Esophagus muscularis mucosa (tissue), 4 donors: ENCODE measurements at places on chromosomes 16 and 17.

GRCh38 chr17:3157218-3157617 lies 29.9 kb upstream of the OR1G1 start:
- DNase-seq = no peak

DNA sequence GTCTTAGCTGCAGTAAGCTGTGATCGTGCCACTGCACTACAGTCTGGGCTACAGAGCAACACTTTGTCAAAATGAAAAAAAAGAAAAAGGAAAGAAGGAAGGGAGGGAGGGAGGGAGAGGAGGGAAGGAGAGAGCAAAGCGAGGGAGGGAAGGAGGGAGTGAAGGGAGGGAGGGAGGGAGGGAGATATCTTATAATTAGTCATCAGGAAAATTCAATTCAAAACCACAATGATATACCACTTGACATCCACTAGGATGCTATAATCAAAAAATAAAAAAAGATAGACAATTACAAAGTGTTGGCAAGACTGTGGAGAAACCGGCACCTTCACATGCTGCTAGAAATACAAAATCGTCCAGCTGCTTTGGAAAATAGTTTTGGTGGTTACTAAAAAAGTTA lies 93.8 kb downstream of the CDC27 start:
- no peak for DNase-seq

GRCh38 chr16:86089991-86090390 lies 191.0 kb downstream of the IRF8 start:
- no peak for DNase-seq

GRCh38 chr16:76653390-76654026 lies 376.3 kb downstream of the CNTNAP4 start:
- no peak for DNase-seq
